ENCODE measurements at places on chromosomes 3 and 15.
A peak's percentile ranks its signal among the peaks of the same experiment; 100 is the strongest.

DNA sequence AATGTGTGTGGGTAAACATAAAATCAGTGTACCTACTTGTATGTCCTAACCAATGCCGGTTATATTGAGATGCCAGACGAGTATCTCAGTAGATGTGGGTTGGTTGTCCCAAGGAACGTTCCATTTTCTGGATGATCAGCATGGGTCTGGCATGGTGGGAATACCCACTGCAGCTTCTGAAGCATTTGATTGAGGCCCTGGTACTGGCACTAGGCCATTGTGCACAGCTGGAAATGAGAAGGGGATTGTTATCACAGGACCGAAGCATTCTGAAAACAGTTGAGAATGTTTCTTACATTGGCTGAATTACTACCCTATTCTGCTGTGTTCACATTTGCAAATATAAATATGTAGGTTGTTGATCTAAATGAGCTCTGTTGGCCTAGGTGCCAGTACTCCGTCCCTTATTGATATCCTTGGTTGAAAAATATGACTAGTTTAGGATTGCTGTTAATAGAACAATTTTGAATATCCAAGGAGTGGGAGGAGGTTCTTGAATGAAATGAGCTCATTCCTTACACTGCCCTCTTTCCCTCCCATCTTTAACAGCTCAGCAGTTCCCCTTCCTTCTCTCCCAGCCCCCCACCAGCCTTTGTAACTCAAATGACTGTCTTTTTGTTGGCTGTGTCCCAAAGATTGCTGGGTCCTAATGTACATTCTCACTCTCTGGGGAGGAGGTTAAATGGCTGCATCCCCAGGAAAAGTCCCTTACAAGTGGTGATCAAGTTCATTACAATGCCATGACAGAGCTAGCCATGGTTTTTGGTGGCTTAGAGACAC lies 293.3 kb upstream of the TPM1 start:
- DNase-seq, result no peak

- no peak for DNase-seq
Measured at GRCh38 chr3:38990621-38991020, 61.1 kb downstream of the SCN11A start.

DNA sequence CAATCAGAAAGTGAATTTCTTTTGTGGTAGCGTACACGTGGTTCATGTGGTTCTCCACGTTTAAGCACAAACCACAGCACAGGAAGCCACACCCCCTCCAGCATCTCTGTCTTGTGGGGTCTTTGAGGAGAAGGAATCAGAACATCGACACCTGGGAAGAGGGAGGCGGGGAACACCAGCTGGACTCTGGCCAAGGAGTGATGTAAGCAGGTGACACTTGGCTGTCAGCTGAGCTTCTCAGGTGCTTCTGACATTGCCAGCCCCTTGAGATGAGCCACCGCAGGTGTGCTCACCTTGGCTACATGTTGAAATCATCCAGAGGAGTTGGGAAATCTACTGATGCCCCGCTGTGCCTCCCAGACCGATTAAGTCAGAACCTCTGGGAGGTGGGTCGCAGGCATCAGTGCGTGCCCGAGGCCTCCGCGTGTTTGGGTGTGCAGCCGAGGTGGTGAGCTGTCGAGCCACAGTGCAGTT lies 85.0 kb downstream of the FAM81A start:
- DNase-seq, result no peak

DNA sequence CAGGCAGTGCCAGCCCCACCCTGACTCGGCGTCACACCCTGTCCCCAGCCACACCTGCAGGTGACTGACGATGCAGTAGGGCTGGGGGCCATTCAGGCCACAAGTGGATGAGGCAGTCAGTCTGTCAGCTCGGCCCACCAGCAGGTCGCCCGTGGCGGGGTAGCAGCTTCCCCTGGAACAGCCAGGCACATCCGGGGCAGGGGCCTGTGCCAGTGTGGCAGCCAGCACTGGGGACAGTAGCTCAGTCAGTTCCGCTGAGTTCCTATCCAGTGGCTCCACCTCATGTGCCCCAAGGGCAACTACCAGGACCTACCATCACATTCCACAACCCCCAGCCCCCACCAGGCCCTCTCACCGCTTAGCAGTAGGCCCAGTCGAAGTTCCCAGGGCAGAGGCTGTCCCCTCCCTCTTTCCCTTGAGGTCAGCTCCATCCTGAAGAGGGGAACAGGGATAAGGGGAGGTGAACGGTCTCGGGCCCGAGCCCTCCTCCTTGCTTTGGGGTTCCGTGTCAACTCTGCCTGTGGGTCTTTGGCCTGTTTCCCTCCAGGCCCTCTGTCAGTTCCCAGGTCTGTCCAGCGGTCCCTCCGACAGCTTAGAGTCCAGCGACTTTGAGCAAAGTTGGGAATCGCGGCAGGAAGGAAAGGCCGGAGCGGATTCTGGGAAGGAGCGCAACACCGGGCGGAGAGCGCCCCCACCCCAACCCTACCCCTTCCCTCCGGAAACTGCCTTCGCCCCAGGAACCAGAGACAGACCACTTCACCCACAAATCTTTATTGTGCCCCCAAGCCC lies at the start of gene LAMB2:
TSS of gene LAMB2 (minus strand) at position 614 of the 789 bp plus-strand sequence. CDS start at position 431, 183 bp downstream.
- peak; percentile 11 for DNase-seq

DNA sequence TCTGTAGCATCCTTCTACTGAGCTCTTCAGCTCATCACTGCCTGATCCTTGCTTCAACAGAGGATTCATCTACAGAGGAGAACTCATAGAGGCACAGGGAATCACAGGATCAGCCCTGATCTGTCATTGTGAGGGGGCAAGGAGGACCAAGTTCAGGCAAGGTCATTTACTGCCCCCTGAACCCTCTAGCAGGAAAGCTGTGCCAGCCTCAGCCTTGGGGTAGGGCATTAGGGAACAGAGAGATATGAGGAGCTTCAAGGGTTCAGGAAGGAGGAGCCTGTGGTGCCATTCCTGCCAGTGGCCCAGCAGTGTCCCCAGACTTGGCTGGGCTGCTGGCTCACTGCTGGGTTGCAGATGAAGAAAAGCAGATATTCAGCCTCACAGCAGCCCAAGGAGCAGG lies 8.2 kb downstream of the CHST14 start:
- no peak for DNase-seq

DNA sequence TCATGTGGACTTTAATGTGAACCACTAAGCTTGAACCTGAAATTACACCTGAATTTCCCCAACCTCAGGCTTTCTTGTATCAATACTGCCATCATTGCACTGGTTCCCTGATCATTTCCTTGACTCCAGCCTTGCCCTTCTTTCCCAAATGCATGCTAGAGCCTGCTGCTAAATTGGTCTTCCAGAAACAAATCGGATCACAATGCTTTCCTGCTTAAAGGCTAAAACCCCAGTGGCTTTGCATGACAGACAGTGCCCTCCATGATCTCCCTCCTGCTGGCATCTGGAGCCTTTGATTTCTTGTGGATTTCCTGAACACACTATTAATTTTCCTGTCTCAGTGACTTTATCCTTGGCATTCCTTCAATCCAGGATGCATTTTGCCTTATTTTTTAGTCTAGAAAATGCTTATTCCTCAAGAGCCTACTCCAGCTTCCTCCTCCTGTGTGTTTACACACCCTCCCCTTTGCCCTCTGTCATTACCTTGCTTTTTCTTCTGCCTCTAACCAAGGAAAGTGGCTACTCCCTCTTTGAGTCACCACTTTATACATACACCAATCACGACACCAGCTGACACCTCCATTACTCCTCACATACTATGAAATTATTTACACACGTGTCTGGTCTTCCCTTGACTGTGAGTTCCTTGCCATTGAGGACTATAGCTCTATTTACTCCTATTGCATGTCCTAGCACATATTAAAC lies 214.6 kb downstream of the KCNAB1 start:
- no peak for DNase-seq

- peak; percentile 31 for DNase-seq
Measured at GRCh38 chr3:24680214-24680967, 185.7 kb upstream of the THRB start.

DNA sequence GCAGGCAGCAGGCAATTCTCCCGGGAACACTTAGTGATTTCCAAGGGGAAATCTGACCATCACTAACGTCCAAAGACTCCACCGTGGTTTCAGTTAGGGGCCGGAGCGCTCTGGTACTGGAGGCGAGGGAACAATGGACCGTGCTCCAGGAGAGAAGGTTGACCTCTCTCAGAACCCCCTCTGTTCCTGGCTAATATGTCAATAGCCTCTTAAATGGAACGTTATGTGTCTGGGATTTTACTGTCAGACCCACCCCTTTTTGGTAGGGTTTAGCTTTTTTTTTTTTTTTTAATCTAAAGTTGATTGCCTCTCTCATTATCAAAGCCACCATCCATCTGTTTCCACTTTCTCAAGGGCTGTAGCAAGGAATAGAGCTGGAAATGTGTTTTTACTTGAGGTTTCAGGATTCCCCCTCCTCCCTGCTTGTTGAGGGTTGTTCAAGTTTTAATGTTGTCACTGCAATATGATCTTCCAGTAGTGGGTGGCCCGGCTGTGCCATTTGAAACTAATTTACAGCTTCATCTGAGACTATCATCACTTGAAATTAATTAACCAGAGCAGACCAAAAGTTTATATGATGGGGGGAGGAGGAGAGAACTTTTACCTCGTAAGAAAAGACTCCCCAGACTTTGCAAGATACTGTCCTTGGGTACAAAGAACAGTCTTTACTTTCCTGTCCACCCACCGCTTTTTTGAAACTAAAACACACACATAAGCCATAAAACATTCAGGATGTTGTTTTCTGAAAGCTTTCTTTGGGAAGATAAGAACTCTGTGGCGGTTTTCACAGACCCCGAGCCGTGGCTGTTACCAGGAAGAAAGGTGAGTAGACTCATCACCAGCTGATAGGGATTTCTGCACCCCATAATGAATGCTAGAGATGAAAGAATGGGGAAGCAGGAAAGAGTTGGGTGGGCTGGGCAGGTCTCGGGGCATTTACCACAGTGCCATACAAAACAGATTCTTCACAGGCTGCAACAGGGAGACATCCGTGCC lies 187.8 kb downstream of the UACA start:
- DNase-seq, result no peak

- no peak for DNase-seq
Measured at GRCh38 chr3:78912687-78913086, 855.1 kb downstream of the ROBO1 start.

DNA sequence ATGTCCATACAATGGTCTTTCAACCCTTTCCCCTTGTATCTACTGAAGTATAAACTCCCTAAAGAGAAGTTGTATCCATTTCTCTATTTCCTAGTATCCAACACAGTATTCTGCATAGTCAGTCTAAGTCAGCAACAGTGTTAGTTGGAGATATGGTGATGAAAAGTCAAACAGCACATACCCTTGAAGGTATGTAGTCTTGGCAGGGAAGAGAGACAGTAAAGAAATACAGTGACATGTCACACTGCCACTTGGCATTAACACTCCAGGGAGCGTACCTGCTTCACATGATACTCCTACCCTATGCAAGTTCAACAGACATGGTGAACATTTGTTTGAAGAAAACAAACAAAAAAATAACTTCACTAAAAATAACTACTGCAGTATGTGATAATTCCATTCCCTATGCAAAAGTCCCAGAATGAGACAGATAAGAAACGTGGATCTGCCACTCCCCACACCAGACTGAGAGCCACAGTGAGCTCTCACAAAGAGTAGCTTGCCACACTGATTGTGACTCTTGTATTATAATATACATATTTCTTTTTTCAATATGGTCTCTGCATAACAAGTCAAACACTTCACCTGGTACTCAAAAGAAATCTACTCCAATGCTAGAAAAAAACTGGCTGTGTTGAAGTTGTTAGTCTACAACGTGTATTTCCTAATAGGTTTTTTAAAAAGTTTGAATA lies 5.9 kb downstream of the PDCD10 start:
- no peak for DNase-seq

- DNase-seq, result no peak
Measured at GRCh38 chr3:195087328-195087727, 183.6 kb downstream of the XXYLT1 start.

DNA sequence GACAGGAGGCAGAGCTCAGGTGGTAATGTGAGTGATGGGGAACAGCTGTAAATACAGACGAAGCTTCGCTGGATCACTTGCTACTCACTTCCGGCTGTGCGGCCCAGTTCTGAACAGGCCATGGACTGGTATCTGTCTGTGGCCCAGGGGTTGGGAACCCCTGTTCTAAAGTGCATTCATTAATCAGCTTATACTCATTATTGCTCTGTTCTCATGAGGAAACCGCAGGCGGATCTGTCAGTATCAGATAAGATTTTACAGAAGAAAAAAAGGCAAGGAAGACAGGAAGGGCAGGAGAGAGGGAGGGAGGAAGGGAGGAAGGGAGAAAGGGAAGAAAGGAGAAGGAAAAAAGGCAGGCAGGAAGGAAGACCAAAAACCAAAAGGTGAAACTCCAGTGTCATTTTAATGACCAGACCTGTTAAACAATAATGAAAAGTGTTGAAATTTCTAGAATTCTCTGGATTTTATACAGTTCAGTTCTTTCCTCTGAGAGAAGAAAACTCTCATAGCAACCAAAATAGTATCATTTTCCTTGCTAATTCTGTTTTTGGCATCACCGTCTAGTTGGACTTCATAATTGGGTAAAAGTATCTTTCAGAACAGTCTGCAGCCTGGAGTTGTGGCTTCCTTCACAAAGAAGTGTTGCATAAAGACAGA lies 128.0 kb upstream of the PROK2 start:
- no peak for DNase-seq

- no peak for DNase-seq
Measured at GRCh38 chr15:77021803-77022381, 27.0 kb downstream of the PSTPIP1 start.

DNA sequence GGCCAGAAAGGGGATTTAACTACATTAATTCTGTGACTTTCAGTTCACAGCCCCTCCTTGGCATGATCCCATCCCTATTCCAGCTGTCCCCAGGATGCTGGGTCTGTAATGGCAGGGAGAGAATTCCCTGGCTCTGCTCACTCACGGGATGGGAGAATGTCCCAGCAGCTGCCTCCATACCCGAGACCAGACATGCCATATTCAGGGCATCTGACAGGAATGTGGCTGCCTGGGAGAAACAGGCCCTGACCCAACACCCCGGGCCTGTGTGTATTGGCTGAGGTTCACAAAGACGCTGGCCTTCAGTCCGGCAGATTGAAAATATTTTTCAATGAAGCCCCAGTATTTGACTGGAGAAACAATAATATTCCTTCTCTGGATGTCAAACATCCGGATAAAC lies 83.6 kb upstream of the SMAD3 start:
- no peak for DNase-seq

DNA sequence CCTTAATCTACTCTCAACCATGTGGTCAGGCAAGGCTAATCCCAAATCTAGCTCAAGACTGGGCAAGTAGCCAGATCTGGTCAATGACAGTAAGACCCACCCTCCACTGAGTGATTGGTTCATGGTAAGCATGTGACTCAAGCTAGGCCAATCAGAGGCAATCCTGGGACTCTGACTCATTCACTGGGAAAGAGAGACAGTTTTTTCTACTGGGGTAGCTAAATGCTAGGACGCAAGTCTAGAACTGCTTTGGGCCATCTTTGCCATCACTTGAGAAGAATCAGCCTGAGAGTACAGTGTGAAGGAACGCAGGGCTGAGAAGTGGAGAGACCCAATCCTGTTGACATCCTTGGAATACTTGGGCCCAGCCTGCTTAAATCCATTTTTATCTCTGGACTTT lies 9.4 kb upstream of the RAD18 start:
- DNase-seq, result no peak
